ENCODE measurements at places on chromosomes 2 and 18.
A peak's percentile ranks its signal among the peaks of the same experiment; 100 is the strongest.

DNA sequence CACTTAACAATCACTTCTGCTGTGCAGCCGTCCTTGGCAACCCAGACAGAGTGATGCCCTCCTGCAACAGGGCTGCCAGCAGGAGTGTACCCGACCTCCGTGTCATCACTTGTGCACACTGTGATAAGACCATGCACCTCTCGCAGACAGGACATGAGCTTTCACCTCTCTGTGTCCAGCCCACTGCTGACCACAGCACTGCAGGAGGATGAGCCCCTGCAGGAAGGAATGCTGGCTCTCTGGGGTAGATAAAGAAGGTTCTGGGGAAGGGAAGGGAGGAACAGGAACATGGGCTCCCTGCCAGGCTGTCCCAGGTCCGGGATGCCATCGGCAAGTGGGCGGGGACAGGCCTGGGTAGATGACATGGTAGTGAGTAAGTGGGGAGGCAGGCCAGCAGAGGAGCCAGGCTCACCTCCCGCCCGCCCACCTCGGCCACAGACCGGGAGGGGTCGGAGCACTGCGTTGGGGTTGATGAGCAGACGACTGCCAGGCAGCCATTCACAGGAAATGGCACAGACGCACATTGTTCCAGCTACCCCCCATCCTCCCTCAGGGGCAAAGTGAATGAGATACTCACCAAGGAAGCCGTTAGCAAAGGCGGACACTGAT lies 18.6 kb upstream of the COL6A3 start:
- no peak for DNase-seq

DNA sequence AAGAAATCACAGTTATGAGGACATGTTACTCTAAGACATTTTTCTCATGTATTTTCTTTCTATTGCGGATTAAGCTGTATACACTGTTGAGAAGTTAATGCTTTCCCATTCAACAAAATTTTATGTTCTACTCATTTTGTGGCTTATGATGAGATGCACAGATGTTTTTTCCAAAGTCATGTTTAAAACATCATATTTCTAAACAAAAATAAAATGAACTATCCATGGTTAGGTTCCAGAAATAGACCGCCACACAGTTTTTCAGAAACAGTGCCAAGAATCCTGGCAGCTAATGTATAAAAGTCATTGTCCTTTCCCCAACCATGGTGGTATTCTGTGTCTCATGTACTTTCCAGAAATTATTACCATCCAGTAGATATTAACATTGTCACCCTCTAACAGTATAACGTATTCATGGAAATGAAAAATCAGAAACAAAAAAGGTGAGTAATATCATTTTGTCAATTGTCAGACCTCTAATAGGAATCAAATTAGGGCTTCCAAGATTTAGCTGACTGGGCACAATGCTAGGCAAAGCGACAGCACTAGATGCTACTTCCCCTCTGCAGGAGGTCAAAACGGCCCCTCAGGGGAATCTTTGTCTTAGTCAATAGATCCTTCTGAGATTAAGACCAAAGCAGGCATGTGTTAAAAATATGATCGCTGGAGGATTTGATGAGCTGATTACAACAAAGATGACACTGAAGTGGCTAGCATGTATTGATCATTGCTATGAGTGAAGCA lies 54.4 kb upstream of the ZNF397 start:
- no peak for DNase-seq

- peak; percentile 65 for DNase-seq
These were observed 7.7 kb downstream of the VRK2 start for GRCh38 chr2:58054264-58054663.

DNA sequence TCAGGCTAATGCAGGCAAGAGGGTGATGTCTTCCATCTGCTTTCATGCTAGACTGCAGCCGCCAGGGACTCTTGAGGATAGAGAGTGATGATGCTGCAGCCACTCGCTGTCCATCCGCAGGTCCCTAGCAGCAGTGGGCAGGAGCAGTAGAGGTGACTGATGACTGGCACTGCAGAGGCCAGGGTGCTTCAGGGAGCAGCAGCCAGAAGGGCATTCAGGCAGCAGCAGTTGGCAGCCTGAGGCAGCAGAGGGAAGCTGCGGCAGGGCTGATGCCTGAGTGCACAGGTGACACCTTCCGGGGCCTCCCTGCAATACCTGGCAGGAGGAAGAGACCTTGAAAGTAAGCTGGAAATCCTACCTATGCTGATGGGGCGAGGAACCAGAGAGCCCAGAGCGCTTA lies 214.2 kb downstream of the ICOS start:
- no peak for DNase-seq

- no peak for DNase-seq
These were observed 252.8 kb downstream of the LRP1B start for GRCh38 chr2:141878016-141878415.

- no peak for DNase-seq
These were observed 18.8 kb upstream of the KIDINS220 start for GRCh38 chr2:8856176-8856575.

GRCh38 chr18:30481871-30482270 lies 560.7 kb downstream of the DSC3 start:
- no peak for DNase-seq

GRCh38 chr2:12203528-12203927 lies 457.1 kb downstream of the LPIN1 start:
- DNase-seq, result no peak

GRCh38 chr2:58436872-58437271 lies 195.7 kb upstream of the FANCL start:
- DNase-seq, result no peak

- no peak for DNase-seq
These were observed 431.8 kb upstream of the MYT1L start for GRCh38 chr2:2762913-2763312.

DNA sequence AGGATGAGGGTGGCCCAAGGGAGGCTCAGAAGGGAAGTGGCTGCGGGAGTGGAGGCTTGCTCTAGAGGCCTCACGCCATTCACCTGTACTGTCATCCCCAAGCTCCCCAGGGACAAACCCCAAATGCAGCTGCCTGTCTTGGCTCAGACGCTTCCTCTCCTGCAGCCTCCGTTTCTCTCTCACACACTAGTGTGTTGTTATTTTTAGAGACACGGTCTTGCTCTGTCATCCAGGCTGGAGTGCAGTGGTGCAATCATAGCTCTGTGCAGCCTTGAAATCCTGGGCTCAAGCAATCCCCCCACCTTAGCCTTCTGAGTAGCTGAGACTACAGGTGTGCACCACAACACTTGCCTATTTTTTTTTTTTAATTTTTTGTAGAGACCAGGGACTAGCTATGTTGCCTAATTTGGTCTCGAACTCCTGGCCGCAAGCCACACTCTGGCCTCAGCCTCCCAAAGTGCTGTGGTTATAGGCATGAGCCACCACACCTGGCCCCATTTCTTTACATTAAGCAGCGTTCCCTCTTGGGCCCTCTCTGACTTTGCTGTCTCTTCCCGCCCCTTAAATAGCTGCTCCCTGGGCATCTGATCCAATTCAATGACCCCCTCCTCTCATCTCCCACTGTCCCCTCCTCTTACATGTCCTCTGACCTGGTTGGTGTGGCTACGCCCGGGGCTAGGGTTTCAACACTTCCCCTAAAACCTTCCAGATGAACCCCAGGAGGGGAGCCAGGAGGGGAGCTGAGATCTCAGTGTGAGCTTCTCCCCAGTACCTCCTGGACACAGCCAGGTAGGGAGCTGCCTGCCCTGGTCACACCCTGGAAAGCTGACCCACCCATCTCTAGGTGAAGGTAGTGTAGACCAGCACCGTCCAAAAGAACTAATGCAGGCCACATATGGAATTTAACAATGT lies 24.0 kb upstream of the LOXHD1 start:
- no peak for DNase-seq

DNA sequence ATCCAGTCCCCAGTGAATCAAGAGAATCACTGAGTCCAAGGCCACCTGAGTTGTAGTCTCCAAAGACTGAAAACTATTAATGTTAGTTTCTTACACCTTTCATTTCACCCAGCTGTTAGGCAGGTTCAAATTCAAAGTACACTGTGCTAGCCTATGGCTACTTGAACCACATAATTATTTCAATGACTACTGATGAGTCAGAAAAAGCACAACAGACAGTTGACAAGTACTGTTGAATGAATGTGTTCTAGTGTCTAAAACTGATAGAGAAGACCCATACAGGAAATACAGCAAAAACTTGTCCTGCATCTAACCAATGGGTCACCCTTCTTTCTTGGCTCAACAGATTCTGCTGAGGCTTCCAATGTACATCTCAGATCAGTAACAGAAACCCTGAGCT lies 160.9 kb downstream of the MYO5B start:
- DNase-seq, result no peak

DNA sequence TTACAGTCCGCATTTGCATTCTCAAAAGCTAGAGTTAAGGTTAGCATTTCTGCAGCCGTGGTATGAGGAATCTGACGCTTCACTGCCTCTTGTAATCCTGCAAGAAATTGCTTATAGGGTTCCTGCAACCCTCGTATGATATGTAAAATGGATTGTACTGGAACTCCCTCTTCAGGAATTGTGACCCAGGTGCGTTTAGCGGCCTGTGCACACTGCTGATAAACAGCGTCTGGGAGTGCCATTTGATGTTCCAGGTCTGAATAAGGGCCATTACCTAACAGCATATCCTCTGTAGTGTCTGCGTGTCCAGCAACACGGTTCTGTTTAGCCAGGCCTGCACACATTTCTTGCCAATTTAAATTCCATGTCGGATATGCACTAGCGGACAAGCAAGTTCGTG lies 42.5 kb downstream of the CXCR4 start:
- DNase-seq, result no peak

DNA sequence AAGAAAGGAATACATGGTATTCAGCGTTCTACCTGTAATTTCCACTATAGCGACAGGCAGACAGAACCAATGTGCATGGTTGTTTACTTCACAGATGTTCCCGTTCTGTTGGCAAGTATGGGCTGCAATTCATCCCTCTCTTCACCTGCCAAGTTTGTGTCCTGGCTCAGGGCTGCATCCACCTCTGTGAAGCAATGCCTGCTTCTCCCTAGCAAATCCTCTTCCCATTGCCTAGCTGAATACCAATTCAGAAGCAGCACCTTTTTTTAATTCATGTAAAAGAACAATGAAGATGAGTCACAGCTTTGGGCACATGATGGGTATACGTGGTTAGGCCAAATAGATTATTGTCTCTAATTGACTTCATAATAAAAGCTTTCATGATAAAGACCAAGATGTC lies 54.7 kb upstream of the LRATD1 start:
- no peak for DNase-seq

DNA sequence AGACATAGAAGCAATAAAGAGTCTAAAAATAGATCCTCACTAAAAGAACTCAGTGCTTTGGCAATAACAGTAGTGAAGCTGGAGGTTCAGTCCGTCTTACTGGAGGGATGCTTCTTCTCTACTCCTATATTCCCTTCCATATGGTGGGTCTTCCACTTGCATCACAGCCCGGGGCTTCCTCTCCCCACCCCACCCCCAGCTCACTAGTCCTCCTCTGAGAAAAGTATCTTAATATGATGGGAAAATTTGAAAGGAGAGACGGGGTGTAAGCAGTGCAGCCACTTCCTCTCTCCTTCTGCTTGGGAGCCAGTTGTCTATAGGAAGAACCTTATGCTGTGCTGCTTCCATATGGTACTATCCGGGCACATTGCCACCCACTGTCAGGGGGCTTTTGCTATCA lies 57.2 kb upstream of the SPOPL start:
- DNase-seq, result no peak

GRCh38 chr18:47577520-47577919 lies 326.1 kb upstream of the SKOR2 start:
- DNase-seq, result no peak

DNA sequence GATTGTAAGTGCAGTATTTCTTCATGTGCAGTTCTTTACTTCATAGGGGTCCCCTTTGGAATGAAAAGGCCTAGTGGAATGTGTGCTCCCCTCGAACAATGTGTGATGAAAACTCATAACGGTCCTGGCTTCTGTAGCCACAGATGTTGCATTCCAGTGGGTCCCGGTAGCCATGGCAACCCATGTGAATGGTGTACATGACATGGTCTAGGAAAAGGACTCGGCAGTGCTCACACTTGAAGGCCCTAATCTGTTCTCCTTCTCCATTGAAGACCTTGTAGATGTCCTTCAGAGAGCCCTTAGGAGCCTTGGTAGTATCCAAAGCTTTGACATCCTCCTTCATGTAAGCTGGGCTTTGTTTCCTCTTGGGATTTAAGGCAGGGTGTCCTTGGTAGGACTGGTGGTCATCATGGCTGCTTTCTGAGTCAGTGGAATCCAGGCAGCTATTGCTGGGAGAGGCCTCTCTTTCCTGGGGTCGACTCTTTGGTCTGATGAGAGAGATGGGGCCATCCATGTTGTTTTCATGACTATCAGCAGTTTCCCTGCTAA lies 144.0 kb downstream of the IKZF2 start:
- no peak for DNase-seq

GRCh38 chr2:30978854-30979253 lies 159.4 kb downstream of the GALNT14 start:
- DNase-seq, result no peak

- DNase-seq, result no peak
These were observed 103.5 kb downstream of the DNER start for GRCh38 chr2:229610872-229611271.

GRCh38 chr2:2801458-2801857 lies 470.4 kb upstream of the MYT1L start:
- DNase-seq, result no peak

DNA sequence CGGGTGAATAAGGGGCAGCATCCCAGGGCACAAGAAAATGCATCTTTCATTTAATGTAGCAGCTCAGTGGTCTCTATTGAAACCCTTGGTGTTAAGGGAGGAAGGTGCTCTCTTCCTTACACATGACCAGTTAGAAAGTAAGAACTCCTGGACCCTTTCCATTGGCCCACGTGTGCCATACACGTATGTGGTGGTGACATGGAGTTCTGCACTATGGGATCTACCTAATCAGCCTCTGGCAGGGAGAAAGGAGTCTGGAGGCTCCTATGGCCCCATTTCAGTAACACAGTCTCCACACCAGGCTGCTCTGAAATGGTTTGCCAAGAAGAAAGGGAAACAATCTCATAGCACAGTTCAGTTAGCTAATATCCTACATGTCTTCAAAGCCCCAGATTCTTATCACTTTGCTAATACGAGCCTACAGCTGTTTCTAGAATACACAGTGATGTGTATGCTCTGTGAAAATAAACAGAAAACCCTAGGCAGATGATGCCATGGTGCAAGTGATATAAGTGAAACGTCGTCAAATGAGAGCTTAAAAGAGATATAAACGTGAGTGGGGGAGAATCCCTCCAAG lies 7.0 kb downstream of the EFEMP1 start:
- no peak for DNase-seq

DNA sequence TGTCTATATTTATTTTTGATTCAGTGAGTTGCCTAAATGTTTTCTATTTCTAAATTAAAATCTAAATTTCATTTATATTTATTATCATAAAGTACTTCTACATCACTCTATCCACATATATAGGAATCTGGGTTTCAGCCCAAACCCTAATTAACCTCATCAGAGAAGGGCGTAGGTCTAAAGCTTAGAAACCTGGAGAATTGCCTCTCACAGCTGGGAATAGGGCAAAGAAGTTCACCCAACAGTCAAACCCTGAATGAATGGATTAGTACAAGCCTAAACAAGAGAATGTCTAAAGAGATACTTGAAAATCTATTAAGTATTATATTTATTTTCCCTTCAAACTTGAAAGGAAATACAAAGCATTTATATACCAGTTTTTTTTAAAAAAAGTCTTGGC lies 26.2 kb downstream of the TFPI start:
- no peak for DNase-seq

Data from GF-D8 (cell line).